NCI-H510A treated with DMSO at 0.1 percent for 48 hours (cell line): ENCODE measurements at places on chromosomes 12 and 14.

DNA sequence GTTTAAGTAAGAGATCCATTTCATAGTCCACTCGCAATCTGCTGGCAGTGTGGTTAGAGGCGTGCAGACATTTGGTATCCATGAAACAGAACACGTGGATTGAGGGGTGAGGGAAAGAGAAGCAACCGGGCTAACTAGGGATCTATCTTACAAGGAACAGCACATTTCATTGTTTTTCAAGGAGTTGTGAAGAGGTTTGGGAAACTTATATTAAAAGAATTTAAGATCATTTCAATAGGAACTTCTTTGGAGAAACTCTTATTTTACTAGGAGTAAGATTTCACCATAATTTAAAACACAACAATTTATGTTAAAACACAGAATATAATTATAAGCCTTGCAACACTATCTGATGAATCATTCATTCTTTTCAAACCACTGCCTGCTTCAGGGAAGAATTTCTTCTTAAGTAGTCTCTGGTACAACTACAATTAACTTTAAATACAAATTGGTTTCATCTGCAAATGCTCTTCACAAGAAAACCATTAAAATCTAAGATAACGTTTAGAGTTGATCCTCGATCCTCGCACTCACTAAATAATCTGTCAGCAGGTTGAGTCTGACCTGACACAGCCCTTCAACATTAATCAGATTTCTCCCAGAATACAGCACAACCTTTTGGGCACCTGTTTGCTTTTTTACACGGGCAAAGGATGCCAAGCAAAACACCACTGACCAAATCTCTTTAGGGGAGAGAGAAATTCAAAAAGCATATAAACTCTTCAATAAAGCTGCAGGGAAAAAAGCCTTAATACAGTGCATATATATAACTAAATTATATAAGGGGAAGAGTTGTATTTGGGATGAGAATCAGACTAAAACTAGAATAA, 27.3 kb downstream of the PPTC7 start:
- no peak for DNase-seq

DNA sequence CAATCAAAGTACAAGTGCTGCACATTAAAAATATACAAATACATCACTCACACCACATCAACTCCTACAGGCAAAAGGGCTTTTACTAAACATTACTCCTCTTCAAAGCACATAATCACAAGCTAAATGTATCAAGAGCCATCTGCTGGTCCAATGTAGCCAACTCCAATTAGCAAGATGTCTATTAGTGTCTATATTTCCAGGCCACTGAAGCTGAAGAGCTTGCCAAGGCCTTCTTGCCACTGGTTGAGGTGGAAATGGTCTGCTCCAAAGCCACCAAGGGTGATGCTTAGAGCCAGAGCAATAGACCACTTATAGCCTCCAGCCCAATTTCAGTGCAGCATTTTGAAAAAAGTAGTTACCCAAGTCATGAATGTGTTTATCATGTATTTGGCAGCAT, 54.4 kb downstream of the RASSF9 start:
- DNase-seq, result peak; percentile 62

DNA sequence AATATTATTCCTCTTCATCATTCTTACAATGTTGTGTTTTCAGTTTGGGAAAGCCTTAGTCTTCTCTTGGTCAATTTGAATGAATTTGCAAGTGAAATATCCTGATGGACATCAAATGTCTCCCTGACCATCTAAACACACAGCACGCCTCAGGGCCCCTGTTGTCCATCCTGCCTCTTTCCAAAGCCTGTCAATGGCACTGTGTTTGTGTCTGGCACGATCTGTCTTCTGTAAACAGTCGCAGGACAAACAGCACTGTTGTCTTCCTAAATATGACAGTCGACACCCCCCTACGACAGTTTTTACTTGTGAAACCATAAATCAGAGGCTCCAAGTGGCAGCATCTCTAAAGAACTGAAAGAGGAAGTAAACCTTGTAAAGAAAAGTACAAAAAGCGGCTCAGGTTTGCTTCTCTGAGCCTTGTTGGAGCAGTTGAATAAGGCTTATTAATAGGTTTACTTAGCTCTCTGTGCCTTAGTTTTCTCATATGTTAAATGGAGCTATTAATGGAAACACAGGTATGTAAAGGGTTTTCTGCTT, 285.8 kb downstream of the NRXN3 start:
- DNase-seq, result no peak

GRCh38 chr14:67411820-67412421, at the start of gene PLEK2:
Gene PLEK2, minus strand, starts transcription at chr14:67412165. Its CDS starts 106 bp downstream, at chr14:67412059.
- peak; percentile 37 for DNase-seq

DNA sequence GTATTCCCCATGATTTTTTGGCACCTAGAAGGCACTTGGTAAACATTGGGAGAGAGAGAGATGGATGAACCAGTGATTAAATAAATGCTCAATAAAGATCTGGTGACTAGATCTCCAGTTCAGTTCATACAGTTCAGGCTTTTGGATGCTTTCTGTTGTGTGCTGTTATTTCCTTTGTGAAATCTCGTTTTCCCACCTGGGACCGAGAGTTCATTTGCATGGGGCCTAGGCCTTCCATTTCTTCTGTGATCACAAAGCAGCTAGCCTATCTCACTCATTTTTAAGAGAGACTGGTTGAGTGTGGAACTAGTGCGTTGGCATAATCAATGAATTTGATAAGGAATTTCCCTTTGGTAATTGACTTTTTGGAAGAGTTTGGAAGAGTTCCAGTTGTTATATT, 104.0 kb downstream of the VRK1 start:
- DNase-seq, result no peak

DNA sequence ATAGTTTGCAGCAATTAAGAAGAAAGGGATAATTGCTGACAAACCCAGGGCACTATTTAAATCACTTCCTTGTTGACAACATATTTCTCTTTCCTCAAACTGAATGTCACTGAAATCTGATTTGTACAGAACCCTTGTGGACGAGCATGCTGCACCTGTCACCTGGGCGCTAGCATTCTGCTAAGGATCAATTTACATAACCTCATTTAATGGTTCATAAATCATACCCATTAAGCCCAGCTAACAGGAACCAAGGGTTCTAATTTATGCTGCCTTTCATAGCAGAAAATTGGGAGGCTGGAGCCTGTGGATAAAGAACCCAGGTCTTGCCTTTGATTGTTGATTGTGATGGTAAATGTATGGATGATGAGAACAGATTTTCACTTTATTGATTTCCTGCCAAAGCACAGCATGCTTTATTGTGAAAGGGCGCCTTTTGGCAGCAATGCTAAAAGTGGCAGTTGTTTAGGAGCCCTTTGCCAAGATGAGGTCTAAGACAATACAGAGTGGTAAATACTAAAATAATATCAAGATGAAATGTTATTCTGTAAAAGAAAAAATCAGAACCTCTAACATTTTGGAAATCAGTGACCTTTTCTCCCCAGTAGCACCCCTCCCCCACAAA, 95.4 kb downstream of the NKX2-1 start:
- DNase-seq, result peak; percentile 96

- peak; percentile 75 for DNase-seq
These were observed 916 bp upstream of the CHPT1 start for GRCh38 chr12:101696251-101697196.

- DNase-seq, result no peak
These were observed 3.6 kb downstream of the TTC5 start for GRCh38 chr14:20302042-20302755.
